ENCODE measurements at places on chromosomes 16 and 17. TPM values are rescaled to one million over a fixed set of nuclear protein-coding genes. Genes with fewer than 3 reads are reported as not detected.
A peak's percentile ranks its signal among the peaks of the same experiment; 100 is the strongest.

Gene SOCS1
- total RNA-seq: 11.1 TPM

DNA sequence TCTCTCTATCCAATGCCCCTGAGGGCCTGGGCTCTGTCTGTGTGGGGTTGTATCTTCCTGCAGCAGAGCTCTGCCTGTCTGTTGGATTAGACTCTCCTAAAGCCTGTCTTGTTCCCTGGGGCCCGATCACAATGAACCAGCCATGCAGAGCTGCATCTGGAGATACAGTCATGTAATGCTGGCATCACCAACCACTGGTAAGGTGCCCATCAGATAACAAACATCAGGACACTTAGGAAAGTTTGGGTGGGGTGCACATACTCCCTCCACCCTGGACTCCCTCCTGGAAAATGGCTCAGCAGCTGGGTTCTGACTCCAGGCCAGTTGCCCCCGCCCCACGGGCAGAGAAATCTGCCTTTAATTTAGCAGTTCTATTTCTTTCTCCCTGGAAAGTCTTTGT lies 61.3 kb upstream of the BRD7 start:
- no peaks in the 10 kb centered on the region for H3K27me3 ChIP-seq
- peak; percentile 70 for DNase-seq
- H3K27ac ChIP-seq: no peak overlapping the region
- H3K4me1 ChIP-seq: no peaks in the 10 kb centered on the region
- no peak overlapping the region for H3K4me3 ChIP-seq

- H3K36me3 ChIP-seq: peaks cover 17% of the 10 kb centered on the region
- H3K4me3 ChIP-seq: no peak overlapping the region
- DNase-seq: no peak
- H3K27ac ChIP-seq: no peak overlapping the region
These were observed 13.6 kb downstream of the CLEC16A start for GRCh38 chr16:10957771-10958482.

Gene G6PC1
- not detected for total RNA-seq

DNA sequence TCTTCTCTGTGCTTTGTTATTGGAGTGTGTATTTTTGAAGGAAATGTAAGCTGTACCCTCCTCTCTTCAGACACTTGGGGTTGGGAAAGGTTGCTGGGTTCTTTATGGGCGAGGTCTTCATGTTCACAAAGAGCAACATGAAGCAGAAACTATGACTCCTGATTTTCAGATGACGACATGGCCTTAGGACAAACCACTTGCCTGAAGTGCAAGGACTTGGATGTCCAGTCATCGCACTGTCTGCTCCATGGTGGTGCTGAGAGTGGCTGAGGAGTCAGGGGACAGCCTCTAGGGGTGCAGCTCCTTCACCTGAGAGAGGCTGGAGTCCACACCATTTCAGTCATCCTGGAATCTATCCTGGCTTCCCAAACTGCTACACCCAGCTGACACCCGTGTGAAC lies 183.9 kb upstream of the CDH5 start:
- no peaks in the 10 kb centered on the region for H3K4me1 ChIP-seq
- no peak overlapping the region for H3K27ac ChIP-seq
- no peak for DNase-seq
- H3K36me3 ChIP-seq: no peaks in the 10 kb centered on the region
- H3K4me3 ChIP-seq: no peak overlapping the region

DNA sequence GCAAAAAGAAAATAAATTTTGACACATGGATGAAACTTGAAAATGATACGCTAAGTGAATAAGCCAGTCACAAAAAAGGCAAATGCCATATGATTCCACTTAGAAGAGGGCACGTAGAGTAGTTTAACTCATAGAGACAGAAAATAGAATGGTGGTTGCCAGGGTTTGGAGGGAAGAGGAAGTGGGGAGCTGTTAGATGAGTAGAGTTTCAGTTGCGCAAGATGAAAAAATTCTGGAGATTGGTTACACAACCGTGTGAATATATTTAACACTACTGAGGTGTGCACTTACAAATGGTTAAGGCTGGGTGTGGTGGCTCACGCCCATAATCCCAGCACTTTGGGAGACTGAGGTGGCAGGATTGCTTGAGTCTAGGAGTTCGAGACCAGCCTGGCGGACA lies 93.4 kb upstream of the TMEM132E start:
- DNase-seq: no peak
- H3K27ac ChIP-seq: no peak overlapping the region
- no peaks in the 10 kb centered on the region for H3K4me1 ChIP-seq
- no peak overlapping the region for H3K4me3 ChIP-seq
- H3K36me3 ChIP-seq: no peaks in the 10 kb centered on the region

Measured in esophagus muscularis mucosa (tissue), 4 donors.